GM04504 (cell line): ENCODE measurements at places on chromosomes 2 and 18.

DNA sequence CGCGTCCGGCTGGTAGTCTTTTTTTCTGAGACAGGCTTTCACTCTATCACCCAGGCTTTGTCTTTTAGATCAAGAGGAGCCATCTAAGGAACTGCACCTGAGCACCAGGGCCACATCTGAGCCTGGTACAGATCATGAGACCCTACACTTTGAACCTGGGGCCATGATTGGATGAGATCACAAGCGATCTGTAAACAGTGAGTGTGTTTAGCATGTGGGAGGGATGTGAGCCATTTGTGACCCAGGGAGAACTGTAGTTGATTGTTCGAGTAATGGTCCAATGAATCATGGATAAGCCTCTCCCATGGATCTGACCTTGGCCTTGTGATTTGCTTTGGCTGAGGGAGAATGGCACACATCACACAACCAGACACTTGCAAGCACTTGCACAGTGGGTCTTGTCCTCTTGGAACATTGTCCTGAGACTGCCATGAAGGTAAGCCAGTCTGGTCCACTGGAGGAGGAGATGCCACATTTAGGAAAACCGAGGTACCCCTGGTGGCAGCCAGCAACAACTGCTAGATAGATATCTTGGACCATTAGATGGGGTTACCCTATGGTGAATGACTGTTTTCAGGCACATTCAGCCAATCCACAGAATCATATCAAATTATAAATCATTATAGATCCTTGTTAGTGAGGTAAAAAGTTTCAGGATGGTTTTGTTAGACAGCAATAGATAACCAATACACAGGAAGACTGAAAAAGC is 19.5 kb upstream of the DTNB start:
- DNase-seq = no peak

GRCh38 chr2:190408538-190409271 is 550 bp downstream of the MFSD6 start:
- DNase-seq = no peak

GRCh38 chr2:237421542-237422116 is 7.7 kb upstream of the COL6A3 start:
- DNase-seq = no peak

DNA sequence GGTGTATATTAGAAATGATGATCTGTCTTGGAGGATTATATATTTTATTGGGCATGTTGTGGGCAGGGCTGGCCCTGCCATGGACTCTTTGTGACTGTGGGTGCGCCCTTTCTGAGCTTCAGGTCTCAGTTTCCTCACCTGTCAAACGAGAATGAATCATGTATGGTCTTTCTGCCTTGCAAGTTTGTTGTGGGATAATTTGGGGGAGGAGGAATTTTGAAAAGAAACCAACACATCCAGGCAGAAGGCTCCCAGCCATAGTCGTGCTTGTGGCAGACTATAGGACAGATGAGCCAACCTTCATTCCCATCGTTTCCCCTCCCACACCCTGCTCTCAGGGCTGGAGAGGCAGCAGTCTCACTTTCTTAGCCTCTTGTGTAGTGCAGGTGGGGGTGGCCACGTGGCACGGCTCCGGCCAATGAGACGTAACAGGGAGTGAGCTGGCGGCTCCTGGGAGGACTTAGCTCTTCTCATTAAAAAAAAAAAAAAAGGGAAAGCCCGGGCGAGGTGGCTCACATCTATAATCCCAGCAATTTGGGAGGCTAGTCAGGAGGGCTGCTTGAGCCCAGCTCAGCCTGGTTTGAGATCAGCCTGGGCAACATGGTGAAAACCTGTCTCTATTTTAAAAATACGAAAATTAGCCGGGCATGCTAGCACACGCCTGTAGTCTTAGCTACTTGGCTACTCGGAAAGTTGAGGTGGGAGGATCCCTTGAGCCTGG is 63.1 kb downstream of the RHOB start:
- DNase-seq = no peak

GRCh38 chr2:206918263-206918662 is 21.1 kb upstream of the CPO start:
- DNase-seq = no peak

- peak; percentile 95 for DNase-seq
Measured at GRCh38 chr2:145007093-145007959, 487.4 kb upstream of the ZEB2 start.

DNA sequence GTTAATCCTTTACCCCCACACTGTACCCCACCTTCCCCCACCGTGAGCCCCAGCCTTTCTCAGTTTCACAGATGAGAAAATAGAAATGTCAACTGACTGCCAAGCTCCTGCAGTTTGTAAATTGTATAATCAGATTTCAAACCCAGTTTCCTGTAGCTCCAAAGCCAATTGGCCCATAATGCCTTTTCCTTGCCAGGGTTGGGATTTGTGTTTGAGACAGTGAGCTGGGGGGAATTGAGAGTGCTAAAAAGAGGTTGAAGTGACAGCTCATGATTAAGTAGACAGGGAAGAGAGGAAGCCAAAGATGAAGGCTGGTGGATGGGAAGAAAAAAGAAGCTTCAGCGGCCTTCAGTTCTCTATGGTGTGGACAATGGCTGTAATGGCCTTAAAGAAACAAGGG is 10.7 kb downstream of the OSBPL6 start:
- no peak for DNase-seq

GRCh38 chr2:39091543-39091942 is 29.3 kb downstream of the SOS1 start:
- DNase-seq = no peak

DNA sequence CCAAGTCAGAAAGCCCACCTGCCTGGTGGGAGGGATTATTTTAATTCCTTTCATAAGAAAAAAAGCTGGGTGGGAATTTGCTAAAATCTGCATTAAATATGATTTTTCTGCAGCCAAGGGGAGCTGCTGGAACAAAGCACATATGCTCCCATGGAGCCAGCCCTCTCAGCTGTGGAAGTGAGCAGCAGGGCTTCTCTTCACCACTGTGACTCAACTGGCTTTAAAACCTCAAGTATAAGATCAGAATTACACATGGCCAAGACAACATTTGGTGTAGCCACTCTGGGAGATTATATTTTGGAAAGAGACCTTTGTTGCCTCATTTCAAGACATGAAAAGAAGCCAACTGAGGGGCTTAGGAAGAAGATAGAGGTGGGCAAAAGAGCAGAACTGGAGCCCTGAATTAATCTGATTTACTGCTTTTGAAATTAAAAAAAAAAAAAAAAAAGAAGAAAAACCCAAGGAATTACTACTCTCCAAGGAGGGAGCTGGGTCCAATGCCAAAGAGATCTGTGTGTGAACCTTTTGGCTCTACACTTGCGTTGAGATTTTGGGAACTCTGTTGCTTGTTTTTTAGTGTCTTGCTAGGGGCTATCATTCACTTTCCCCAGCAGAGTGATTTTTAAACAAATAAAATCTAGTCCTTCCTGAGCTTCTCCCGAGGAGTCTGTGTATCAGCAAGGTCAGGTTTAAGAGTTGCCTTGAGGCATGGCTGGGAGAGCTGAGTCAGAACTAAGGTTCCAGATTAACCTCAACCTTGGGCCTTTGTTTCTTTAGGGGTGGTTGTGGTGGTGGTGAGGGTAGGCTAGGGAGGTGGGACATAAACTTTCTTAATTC is 6.0 kb downstream of the LHCGR start:
- DNase-seq = no peak

GRCh38 chr2:49767316-49767715 is 613.0 kb upstream of the FSHR start:
- DNase-seq = no peak

DNA sequence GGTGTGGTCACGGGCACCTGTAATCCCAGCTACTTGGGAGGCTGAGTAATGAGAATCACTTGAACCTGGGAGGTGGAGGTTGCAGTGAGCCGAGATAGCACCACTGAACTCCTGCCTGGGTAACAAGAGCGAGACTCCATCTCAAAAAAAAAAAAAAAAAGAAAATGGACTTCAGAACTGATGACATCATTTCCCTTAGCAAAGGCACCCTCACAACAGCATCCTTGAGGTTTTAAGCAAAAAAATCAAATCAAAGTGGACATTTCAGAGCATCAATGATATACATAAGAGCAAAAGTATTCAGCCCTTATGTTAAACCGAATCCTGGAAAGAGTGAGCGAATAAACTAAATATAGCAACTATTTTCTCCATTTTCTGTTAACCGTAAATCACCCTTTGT is 45.3 kb downstream of the EPB41L3 start:
- DNase-seq = no peak

- no peak for DNase-seq
Measured at GRCh38 chr2:68911709-68912108, 40.5 kb upstream of the BMP10 start.

- no peak for DNase-seq
Measured at GRCh38 chr2:65340898-65341681, 91.3 kb downstream of the SPRED2 start.
